H7 (cell line): ENCODE measurements at places on chromosomes 1 and 21. TPM values are rescaled to one million over a fixed set of nuclear protein-coding genes. Genes with fewer than 3 reads are reported as not detected.

DNA sequence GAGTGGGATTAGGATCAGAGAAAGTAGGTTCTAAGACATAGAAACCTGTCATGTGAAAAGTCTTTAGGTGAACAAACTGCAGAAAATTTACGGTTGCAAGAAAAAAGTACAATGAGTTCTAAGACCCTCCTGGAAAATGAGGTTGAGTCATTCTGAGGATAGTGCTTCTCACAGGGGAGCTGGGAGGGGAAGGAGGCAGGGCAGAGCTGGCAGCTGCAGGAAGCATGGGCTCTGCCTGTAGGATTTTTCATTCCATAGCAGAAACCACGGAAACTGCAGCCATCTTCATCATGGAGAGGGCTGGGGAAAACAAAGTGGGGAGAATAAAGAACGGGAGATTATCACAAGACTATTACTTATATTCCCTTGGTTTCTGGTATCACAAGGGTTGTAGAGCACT is 25.8 kb upstream of the THEM4 start:
- no peak for DNase-seq

LEPROT gene
- 26.8 and 27.7 TPM in 2 replicates for total RNA-seq

GRCh38 chr1:8281843-8282509 is 35.9 kb upstream of the SLC45A1 start:
- no peak for DNase-seq

- no peak for DNase-seq
Observed at GRCh38 chr1:220925707-220926106, 46.5 kb downstream of the HLX start.

NMNAT2 gene
- total RNA-seq, result 1.6 and 5.2 TPM in 2 replicates

DNA sequence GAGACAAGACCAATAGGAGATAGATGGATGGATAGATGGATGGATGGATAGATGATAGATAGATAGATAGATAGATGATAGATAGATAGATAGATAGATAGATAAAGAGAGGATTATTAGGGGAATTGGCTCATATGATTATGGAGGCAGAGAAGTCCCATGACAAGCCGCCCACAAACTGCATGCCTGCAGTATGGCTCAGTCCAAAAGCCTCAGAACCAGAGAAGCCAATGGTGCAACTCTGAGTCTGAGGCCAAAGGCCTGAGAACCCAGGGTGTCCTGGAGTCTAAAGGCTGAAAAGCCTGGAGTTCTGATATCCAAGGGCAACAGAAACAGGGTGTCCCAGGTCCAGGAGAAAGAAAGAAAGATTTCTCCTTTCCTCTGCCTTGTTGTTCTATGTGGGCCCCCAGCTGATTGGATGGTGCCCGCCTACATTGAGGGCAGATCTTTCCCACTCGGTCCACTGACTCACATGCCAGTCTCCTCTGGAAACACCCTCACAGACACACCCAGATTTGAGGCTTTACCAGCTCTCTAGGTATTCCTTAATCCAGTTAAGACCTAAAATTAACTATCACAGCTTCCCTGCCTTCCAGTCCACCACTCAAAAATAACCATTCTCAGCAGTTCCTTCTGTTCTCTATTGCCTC is 39.6 kb upstream of the IRF2BP2 start:
- DNase-seq, result no peak

- DNase-seq, result no peak
Observed at GRCh38 chr1:173549813-173550212, 53.1 kb downstream of the SLC9C2 start.

DNA sequence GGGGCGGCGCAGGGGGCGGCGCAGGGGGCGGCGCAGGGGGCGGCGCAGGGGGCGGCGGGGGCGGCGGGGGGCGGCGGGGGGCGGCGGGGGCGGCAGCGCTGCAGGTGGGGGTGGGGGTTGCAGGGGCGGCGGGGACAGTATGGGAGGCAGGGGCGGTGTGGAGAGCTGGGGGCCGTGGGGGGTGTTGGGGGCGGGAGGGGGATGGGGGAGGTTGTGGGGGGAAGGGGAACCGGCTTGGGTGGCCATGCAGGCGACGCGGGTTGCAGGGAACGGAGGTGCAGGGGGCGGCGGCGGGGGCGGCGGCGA is 13.0 kb upstream of the SLC19A1 start:
- DNase-seq, result peak; percentile 96

DNA sequence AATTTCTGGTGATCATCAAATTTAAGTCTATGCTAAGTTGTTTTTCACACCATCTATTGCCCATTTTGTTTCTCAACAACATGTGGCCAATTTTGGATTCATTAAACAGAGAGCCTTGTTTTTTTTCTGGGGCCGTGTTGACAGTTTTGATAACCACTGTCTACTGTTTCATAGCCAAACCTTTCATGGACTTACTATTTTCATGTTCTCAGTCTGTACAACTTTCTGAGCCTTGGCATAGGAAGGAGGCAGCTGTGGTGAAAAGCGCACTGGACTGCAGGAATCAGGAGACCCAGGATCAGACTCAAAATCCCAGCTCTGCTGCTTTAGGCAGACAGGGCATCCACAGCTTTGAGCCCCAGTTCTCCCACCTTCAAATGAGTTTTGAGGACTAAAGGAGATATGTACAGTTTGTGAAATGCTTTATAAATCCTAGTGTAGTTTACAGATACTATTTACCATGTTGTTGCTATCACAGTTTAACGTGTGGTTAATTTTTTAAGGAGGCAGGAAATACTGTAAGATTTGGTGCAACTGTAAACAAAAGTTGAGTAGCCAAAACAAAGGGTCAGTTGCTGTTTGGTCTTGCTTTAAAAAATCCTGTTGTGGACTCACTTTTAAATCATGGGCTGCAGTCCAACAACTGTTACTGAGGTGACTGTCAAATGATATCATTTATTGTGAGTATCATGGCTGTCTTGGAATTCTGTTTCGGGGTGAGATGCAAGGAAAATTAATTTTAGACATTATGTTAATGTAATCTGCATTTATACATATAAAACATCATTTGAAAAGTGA is 2.9 kb downstream of the MACO1 start:
- no peak for DNase-seq

GRCh38 chr1:180230791-180231505 is 884 bp downstream of the LHX4 start:
- peak; percentile 90 for DNase-seq

DNA sequence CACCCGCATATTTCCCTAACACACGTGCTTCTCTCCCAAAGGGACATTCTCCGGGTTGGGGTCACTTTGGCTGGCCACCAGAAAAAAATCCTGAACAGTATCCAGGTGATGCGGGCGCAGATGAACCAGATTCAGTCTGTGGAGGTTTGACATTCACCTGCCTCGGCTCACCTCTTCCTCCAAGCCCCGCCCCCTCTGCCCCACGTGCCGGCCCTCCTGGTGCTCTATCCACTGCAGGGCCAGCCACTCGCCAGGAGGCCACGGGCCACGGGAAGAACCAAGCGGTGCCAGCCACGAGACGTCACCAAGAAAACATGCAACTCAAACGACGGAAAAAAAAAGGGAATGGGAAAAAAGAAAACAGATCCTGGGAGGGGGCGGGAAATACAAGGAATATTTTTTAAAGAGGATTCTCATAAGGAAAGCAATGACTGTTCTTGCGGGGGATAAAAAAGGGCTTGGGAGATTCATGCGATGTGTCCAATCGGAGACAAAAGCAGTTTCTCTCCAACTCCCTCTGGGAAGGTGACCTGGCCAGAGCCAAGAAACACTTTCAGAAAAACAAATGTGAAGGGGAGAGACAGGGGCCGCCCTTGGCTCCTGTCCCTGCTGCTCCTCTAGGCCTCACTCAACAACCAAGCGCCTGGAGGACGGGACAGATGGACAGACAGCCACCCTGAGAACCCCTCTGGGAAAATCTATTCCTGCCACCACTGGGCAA is 59.1 kb downstream of the LACTBL1 start:
- peak; percentile 69 for DNase-seq

DNA sequence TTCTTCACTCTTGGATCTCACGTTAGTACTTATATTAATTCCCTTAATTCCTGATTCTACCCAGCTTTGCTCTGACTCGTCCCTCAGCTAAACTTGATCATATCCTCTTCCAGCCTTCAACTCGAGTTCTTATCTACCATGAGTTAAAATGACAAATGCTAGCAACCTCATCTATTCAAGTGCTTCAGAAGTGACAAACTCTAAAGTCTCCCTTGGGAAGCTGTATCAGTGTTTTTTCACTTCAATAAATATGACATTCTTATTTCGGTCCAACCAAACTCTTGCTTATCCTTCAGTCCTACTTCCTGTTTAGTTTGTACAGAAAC is 75.3 kb downstream of the FOXJ3 start:
- DNase-seq, result no peak

TMEM81 gene
- total RNA-seq, result 1.9 and 2.6 TPM in 2 replicates

DNA sequence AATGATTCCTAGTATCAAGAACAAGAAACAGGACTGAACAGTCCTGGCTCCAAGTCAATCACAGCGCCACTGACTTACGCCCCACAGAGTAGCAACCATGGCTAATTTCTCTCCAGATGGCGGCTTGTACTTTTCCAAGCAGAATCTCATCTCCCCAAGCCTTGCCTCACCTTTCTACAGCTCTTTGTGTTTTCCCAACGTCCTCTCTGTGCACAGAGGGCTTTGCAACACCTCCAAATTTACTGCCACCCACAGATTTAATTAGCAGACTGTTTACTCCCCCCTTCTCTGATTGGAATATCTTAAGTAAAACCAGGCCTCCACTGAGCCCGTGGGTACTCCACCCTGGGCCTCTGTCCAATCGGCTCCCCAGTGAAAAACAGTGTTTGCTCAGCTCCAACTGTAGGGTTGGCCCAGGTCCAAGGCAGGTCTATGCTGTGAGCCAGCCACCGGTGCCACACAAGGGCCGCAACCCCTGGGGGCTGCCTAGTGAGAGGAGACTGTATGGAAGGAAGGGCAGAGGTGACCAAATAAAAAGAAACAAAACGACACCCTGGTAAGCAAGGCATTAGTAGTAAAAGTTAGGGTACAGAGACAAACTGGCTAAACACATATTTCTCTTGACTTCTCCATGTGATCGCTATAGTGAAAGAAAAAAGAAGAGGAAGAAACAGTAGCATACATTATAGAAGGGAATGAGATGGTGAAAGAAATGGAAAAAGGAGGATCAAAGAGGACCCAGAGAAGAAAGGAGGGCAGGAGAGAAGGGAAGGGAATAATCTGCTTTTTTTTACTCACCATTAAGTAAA is 128.4 kb upstream of the SOD1 start:
- no peak for DNase-seq

DNA sequence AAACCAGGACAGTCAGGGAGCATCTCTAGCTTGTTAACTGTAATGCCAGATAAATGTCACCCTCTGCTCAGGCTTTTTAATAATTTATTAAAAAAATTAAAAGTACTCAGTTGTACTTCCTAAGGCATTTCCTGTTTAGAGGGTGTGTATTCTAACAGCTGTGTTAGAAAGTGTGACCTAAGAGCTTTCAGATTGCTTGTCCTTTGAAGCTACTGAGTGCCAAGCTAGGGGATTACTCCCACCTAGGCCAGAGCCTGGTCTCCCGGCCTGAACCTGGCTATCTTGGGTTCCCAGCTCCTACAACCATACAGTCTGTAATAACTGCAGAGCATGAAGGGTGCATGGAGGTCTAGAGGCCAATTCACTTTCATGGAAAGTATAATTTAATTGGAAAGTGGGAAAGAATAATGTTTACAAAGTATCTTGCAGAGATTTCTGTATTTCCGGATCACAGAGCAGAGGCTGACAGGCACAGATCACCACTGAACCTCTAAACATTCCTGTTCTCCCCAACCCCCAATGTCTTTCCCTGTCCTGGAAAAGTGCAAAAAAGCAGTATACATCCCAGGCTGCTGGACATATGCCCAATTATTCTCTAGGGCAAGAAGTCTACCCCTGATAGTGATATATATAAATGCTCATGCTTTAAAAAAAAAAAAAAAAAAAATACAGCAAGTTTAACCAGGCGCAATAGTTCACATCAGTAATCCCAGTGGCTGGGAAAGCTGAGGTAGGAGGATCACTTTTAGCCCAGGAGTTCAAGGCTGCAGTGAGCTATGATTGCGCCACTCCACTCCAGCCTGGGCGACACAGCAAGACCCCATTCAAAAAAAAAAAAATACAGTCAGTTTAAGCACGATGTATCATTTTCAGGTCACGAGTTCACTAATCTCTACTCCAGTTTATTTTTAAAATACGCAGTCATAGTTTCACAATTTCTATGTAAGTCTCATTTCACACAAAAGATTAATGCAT is 36.7 kb upstream of the RAP1A start:
- no peak for DNase-seq

- DNase-seq, result no peak
Observed at GRCh38 chr1:54247863-54248515, 48.0 kb downstream of the MRPL37 start.

SPRR5 gene
- not detected in 2 replicates for total RNA-seq

USP16 gene
- 15.1 and 21.9 TPM in 2 replicates for total RNA-seq

TRABD2B gene
- 2.0 and 4.4 TPM in 2 replicates for total RNA-seq
